Renal pelvis (tissue), 12 donors: ENCODE measurements at places on chromosomes 1 and 21. TPM values are rescaled to one million over a fixed set of nuclear protein-coding genes. Genes with fewer than 3 reads are reported as not detected.

GRCh38 chr1:43052786-43053439, 94.2 kb upstream of the SLC2A1 start:
- DNase-seq = no peak

DNA sequence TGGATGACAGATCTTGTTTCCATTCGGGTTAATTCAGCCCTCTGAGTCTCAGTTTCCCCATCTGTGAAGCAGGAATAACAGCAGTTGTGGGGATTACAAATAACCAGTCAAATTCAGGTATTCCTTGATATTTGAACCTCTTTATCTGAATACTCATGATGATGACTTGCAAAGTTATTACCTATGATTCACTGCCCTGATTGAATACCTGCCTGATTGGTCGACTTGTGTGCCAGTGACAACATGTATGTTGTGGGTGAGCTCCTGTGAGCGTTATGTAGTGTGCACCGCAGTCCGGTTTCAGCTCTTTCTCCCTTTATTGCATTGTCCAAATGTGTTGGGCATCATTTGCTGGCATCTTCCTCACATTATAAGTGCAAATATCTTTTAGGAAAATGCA, 9.5 kb upstream of the TMEM61 start:
- DNase-seq = no peak

GRCh38 chr1:48930011-48930410, 153.3 kb upstream of the BEND5 start:
- DNase-seq = no peak

GRCh38 chr21:25342816-25343215, 264.5 kb downstream of the MRPL39 start:
- DNase-seq = no peak

DNA sequence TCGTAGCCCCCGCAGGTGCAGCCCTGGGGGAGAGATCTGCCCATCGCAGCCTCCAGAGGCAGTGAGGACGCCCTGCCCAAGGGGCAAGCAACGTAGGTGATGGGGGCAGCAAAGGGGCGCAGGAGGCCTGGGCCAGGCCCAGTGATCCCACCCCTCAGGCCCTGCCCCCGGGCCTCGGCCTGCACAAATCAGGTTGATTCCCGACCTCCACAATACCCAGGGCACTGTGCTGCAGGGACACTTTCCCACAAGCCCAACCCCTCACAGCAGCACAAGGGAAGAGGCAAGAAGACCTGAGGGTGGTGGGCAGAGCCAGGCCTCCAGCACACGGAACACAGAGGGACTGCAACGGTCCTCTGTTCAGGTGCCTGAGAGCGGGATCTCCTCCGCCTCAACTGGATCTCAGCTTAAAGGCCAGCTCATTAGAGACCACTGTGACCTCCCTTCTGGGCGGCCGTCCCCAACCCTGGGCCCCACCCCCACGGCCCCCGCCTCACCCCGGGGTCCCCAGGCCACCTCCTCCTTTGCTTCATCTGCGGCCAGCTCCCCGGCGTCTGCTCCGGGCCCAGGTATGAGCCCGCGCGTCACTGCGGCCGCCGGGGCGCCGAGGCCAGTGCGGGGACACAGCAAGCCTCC, 812 bp upstream of the ARF1 start:
- no peak for DNase-seq

The MTMR11 gene
- 31.0 TPM for polyA plus RNA-seq

The IL19 gene
- 0.62 TPM for polyA plus RNA-seq

GRCh38 chr1:226135709-226136108, 50.8 kb downstream of the ACBD3 start:
- DNase-seq = no peak

- no peak for DNase-seq
Observed at GRCh38 chr1:98232678-98233077, 311.8 kb upstream of the DPYD start.

DNA sequence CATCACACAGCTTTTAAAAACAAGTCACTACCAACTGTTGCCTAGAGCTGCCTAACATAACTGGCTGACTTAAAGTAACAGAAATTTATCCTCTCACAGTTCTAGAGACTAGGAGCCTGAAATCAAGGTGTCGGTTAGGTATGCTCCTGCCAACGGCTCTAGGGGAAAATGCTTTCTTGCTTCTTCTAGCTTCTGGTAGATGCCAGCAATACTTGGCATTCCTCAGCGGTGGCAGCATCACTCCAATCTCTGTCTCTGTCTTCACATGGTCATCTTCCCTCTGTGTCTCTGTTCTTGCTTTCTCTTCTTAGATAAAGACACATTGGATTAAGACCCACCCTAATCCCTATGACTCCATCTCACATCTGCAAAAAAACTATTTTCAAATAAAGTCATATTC, 51.5 kb downstream of the DMRTA2 start:
- DNase-seq = no peak

DNA sequence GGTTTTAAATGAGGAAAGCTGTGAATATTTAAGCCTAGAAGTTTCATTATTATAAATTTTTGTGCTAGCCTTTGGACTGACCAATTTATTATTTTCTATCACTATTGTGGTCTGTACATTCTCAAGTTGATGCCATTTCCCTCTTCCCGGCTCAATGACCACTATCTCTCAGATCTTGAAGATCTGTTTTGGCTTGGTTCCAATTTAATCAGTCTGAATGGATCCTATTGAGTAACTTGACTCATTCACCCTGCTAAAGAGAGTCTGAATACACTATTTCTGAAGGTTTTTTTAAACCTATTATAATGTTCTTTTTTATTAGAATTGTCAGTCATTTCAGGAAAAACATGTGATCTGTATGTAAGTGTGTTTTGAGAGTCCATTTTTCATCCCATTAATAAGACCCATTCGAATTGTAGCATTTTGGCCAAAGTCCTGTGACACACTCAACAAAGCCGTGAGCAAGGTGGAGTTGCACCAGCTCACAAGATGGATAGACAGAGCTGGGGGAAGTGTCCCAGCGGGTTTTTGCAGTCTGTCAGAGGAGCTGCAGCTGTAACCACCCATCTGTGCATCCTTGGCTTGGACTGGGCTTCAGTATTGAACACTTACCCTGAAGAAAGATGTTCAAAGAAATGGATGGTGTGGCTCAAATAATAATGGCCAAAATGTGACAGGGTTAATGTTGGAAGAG, 145.6 kb downstream of the NFIA start:
- no peak for DNase-seq

The CCDC27 gene
- 0.19 TPM for polyA plus RNA-seq

DNA sequence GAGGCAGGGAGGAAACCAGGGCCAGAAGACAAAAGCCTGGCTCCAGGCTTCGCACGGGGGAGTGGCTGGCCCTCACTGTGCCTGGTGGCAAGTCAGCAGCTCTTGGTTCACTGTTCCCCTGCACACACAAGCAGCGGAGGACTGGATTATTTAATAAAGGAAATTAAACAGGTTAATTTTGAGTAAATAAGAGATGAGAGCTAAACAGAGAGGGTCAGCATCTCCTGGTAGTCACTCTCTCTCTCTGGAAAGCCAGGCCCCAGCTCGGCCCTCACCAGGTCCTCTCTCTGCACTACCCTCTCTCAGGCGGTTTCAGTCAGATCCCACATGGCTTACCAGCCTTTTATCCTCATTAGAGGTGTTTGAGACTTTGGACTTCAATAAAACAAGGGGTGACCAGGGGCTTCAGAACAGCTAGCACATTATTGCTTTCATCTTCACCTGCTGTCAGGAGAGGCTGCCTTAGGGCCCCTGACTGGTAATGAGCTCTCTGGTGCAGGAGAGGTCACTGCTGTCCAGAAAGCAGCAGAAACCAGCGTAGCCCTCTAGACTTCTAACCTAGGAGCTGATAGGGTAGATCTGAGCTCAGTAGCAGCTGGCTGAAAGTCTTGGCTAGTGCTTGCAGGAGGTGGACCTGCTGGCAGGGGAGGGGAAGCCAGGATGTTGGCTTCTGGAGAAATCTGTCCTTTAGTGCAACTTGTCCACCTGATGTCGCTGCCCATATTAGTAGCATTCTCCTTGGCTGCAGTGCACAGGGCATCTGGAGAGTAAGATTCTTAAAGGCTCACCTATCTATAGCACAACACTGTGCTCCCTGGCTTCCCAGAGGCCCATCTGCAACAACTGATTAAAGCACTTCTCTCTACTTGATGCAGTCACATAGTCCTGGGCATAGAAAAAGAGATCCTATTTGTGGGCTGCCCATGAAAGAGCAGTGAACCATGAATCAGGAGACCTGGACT, 45.9 kb downstream of the SYT6 start:
- DNase-seq = no peak

DNA sequence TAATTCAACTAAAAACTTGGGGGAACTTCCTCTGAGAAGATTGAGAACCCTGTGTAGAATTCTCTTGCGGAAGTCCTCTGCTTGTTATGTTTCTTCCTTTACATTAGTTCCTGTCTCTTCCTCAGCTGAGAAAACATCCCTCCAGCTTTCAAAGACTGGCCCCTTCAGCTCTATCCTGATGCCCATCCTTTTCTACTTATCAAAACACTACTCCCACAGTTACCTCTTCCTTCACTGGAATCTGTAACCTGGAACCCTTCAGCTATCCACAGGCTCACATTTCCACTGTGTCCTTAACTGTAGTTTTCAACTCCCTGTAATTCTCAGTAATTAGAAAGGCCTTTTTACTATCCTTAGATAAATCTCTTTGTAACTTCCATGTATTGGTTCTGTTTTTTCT, 6.0 kb upstream of the DEDD start:
- peak; percentile 45 for DNase-seq

The HCRTR1 gene
- polyA plus RNA-seq = 0.31 TPM

- no peak for DNase-seq
Observed at GRCh38 chr1:157487504-157487903, 64.8 kb downstream of the FCRL5 start.

GRCh38 chr1:89688607-89689006, 55.7 kb downstream of the LRRC8C start:
- no peak for DNase-seq

- DNase-seq = no peak
Observed at GRCh38 chr1:44798481-44799365, 1.5 kb upstream of the PLK3 start.

GRCh38 chr1:55069280-55069679, 29.9 kb downstream of the PCSK9 start:
- DNase-seq = no peak

The TATDN3 gene
- 22.5 TPM for polyA plus RNA-seq

The OLFML3 gene
- 131 TPM for polyA plus RNA-seq

- DNase-seq = no peak
Observed at GRCh38 chr21:44326716-44327602, 12.2 kb downstream of the CFAP410 start.

The FCRL6 gene
- polyA plus RNA-seq = 0.33 TPM

GRCh38 chr1:216457356-216457755, 34.1 kb upstream of the USH2A start:
- DNase-seq = peak; percentile 11

DNA sequence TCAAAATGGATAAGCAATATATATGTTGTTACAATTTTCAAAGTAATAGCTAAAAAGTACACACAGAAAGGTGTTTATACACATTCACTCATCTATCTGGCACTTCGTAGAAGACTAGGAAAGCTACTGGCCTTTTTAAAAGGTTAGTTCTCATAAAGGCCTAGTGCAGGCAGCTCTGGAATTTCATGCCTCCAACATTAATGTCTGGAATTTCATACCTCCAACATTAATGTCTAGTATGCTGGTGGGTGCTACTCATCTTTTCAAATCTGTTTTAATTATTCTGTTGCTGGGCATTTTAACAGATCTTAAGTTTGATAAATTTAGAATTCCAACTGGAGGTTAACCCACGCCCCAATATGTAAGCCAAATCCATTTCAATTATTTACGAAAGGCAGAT, 124.2 kb downstream of the AKT3 start:
- DNase-seq = no peak

The LCE6A gene
- not detected for polyA plus RNA-seq

The ARHGAP29 gene
- 83.2 TPM for polyA plus RNA-seq

- DNase-seq = no peak
Observed at GRCh38 chr1:68464891-68465290, 15.1 kb upstream of the RPE65 start.

- no peak for DNase-seq
Observed at GRCh38 chr1:47230692-47231300, 1.2 kb downstream of the TAL1 start.

- DNase-seq = no peak
Observed at GRCh38 chr1:17066361-17067068, 12.7 kb upstream of the SDHB start.

DNA sequence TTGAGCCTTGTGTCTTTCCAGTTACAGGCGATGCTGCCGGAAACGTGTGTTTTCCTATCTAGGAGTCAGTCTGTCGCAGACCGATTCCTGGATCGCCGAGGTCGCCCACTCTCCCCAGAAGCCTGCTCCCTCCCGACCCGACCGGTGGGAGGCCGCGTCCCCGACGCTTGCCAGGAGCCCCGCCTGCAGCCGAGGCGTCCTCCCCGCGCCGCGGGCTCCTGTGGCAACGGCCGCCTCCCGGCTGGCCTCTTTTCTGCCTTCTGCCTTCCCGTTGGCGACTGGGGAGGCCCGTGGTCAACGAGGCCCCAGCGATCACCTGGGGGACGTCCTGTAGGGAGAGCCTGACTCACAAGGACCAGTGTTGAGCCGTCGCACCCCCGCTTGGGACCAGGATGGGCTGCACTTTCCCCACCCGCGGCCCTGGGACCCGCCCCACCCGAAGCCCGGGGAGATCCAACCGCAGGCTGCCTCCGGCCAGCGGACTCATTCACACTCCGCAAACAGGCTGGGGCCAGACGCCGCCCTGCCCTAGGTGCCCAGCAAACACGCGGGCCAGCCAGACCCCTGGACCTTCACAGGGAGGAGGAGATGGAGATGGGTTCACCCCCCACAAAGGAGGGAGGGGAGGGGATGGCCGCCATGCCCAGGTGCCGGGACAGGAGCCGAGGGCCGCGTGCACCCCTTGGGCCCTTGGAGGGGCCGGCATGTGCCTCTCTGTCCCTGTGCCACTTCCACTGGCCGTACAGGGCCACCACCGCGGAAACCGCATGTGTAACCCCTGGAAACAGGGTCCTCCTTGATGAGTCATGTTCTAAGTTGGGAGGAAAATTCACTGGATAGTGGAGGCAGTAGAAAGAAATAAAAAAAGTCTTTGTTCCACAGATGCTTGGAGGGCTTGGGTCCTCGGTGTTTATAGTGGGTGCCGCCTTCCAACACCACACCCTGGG, 7.2 kb upstream of the COL6A1 start:
- no peak for DNase-seq

DNA sequence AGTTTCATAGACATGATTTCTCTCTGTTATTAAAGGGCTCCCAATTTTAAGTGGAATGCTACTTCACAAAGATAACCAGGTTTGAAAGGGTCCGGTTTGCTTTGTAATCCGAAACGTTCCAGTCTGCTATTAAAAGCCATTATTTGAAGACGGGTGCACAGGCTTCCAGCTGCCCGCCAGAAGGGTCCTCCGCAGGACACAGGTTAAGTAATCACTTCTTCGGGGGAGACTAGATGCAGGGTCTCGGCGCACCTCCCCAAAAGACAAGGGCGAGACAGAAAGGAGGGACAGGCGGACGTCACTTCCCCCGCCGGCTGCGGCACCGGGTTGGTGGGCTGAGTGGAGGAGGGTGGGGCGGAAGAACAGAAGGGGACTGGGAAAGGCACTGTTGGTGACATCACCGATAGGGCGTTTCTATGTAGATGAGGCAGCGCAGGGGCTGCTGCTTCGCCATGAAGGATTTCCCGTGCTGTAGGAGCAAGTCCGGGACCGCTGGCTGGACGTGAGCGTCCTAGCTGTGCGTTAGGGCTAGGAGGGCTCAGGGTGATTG, 8.9 kb downstream of the RNU1-2 start:
- peak; percentile 99 for DNase-seq

The PADI2 gene
- polyA plus RNA-seq = 2.6 TPM

The AMPD1 gene
- polyA plus RNA-seq = 0.13 TPM

The VASH2 gene
- polyA plus RNA-seq = 21.5 TPM
